ENCODE measurements at places on chromosomes 11 and 22. TPM values are rescaled to one million over a fixed set of nuclear protein-coding genes. Genes with fewer than 3 reads are reported as not detected.

ABCC8 gene
- polyA plus RNA-seq = 1.2 TPM

DNA sequence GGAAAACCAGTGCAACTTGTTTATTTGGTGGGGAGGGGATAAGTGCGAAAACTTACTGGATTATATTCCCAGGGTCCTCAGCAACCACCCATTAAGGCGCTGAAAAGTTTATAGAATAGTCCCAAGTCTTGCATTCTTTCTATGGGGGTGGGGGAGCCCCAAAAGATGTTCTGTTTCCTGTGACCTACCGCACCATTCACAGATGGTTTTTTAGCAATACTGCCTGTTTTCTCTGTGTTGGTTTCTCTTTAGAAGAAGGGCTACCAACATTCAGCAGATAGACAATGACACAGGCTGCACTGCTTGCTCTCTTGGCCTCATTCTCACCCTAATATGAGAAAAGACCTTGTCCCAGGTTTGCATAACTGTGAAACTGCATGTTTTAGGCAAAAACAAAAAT, 86.5 kb downstream of the FAM76B start:
- DNase-seq = no peak

DNA sequence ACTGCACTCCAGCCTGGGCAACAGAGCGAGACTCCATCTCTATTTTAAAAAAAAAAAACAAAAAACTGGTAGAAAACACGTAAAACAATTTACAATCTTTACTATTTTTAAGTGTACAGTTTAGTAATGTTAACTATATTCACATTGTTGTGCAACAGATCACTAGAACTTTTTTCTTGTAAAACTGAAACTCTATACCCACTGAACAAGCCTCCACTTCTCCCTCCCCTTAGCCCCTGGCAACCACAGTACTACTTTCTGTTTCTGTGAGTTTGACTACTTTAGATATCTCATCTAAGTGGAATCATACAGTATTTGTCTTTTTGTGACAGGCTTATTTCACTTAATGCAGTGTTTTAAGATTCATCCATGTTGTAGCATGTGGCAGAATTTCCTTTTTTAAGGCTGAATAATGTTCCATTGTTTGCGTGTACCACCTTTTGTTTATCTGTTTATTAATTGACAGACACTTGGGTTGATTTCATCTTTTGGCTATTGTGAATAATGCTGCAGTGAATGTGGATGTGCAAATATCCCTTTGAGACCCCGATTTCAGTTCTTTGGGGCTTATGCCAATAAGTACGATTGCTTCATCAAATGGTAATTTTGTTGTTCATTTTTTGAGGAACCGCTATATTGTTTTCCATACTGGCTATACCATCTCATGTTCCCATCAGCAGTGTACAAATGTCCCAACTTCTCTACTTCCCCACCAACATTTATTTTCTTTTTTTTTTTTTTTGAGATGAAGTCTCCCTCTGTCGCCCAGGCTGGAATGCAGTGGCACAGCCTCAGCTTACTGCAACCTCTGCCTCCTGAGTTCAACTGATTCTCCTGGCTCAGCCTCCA, 11.0 kb downstream of the DDB2 start:
- DNase-seq = no peak

CCDC89 gene
- 3.0 TPM for polyA plus RNA-seq

DNA sequence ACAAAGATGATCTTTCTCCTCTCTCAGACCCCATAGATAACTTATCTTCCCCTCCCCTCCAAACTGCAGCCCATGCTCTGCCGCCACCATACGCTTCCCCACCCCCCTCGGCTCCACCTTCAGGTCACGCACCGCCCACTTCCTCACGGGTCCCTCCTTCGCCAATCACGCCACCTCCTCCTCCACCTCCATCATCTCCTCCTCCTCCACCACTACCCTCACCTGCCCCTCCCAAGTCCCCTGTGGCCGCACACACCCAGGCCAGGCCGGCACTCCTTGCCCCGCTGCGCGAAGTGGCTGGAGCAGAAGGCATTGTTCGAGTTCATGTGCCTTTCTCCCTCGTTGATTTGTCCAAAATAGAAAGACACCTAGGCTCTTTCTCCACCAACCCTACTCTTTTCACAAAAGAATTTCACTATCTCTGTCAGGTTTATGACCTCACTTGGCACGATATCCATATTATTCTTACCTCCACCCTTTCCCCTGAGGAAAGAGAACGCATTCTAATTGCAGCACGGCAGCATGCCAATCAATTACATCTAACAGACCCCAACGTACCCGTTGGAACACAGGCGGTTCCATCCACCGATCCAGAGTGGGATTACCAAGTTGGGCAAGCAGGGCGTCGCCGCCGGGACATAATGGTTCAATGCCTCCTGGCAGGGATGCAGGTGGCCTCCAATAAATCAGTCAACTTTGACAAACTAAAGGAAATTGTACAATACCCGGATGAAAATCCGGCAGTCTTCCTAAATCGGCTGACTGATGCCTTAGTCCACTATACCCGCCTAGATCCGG, 12.3 kb upstream of the OR56A3 start:
- DNase-seq = no peak

All from left kidney (tissue), 8 donors.